ENCODE measurements at places on chromosomes 1 and 21. TPM values are rescaled to one million over a fixed set of nuclear protein-coding genes. Genes with fewer than 3 reads are reported as not detected.

- no peak for DNase-seq
Observed at GRCh38 chr1:23601968-23602876, 42.9 kb upstream of the ID3 start.

GRCh38 chr1:110770832-110771231 is 96.1 kb upstream of the KCNA3 start:
- DNase-seq, result no peak

FCGR2B gene
- 9.7 TPM for total RNA-seq

ZNF593 gene
- 13.7 TPM for total RNA-seq

HRNR gene
- not detected for total RNA-seq

DNA sequence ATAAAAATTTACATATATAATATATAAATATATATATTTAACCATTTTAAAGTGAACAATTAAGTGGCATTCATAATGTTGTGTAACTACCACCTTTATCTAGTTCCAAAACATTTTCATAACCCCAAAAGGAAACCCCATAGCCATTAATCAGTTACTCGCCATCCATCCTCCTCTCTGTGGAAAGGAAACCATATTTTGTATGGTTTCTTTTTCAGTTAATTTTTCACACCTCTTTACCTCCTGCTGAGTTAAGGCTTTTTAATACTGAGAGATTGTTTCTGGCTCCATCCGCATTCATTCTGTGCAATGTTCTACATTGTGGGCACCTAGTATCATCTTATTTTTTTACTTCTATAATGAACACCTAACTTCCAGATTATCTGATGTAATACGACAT is 512.1 kb downstream of the LMO4 start:
- DNase-seq, result no peak

GRCh38 chr21:28959367-28960099 is 33.1 kb downstream of the LTN1 start:
- no peak for DNase-seq

- DNase-seq, result no peak
Observed at GRCh38 chr1:150383631-150384324, 19.8 kb downstream of the RPRD2 start.

CYP2J2 gene
- total RNA-seq, result 91.7 TPM

- DNase-seq, result no peak
Observed at GRCh38 chr21:19850157-19850556, 1148.1 kb upstream of the NCAM2 start.

DNA sequence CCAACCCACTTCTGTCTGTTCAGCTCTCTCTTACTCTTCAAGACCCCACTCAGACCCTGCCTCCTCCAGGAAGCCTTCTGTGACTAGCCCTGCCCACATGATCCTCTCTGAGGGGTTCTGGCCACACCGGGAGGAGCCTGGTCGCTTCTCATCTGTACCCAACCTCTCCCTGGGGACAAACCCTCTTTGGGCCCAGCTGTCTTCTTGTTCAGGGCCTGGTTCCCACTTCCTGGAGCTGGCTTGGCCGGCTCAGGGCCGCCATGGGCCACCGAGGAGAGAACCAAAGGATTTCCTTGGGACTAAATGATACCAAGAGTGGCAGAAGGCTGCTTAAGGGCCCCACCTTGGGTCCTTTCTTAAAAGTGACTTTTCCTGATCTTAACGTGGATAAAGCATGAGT is 124.7 kb upstream of the ZBTB40 start:
- no peak for DNase-seq

- DNase-seq, result no peak
Observed at GRCh38 chr1:54218883-54219687, 19.1 kb downstream of the MRPL37 start.

- no peak for DNase-seq
Observed at GRCh38 chr1:6129313-6129712, 50.8 kb downstream of the CHD5 start.

HMCN1 gene
- 8.9 TPM for total RNA-seq

DMRTB1 gene
- not detected for total RNA-seq

GRCh38 chr1:196558411-196558810 is 49.8 kb downstream of the KCNT2 start:
- no peak for DNase-seq

C1orf74 gene
- 1.9 TPM for total RNA-seq

SPATA17 gene
- total RNA-seq, result 1.2 TPM

- no peak for DNase-seq
Observed at GRCh38 chr21:38504066-38504465, 5.8 kb upstream of the ERG start.

CFAP45 gene
- 1.1 TPM for total RNA-seq

GRCh38 chr1:160062230-160062532 is 7.8 kb downstream of the KCNJ10 start:
- no peak for DNase-seq

GRCh38 chr1:206062464-206062863 is 9.5 kb downstream of the RHEX start:
- DNase-seq, result no peak
